ENCODE measurements at places on chromosomes 12 and 14.

DNA sequence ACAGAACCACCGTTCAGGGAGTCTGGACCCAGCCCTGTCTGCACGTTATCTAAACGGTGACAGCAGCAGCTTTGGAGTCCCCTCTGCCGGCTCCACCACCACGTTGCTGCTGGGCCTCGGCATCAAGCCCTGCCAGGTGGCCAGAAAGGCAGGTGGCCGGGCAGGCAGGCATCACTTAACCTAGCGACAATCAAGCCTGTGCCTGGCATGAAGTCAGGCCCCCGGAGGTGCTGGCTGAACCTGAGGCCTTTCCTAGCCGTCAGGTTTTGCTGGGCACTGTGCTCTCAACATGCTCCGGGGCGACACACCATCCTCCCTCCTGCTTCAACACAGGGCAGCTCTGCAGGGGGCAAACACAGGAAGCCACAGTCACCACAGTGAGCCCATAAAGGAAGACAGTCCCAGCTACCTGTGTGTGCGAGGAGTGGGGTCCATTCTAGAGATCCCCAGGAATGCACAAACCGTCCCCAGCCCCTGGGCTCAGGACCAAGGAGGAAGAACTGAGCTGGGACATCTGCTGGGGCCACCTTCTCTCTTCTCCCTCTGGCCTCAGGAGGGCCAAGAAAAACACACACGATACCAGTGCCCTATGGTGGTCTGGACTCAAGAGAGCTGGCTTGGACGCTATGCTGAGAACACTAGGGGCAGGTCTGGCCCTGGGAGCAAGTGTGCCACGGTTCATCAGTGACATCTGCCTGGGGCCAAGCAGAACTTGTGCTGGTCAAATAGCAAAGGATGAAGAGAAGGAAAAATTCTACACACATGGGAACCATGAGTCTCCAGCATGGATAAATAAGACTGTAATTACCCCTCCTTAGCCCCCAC, 44.7 kb downstream of the CCDC88C start:
- no peak overlapping the region for H3K27ac ChIP-seq
- no peak for DNase-seq
- H3K36me3 ChIP-seq, result no peaks in the 10 kb centered on the region
- H3K4me1 ChIP-seq, result peaks cover 46% of the 10 kb centered on the region
- H3K27me3 ChIP-seq, result peaks cover 58% of the 10 kb centered on the region

DNA sequence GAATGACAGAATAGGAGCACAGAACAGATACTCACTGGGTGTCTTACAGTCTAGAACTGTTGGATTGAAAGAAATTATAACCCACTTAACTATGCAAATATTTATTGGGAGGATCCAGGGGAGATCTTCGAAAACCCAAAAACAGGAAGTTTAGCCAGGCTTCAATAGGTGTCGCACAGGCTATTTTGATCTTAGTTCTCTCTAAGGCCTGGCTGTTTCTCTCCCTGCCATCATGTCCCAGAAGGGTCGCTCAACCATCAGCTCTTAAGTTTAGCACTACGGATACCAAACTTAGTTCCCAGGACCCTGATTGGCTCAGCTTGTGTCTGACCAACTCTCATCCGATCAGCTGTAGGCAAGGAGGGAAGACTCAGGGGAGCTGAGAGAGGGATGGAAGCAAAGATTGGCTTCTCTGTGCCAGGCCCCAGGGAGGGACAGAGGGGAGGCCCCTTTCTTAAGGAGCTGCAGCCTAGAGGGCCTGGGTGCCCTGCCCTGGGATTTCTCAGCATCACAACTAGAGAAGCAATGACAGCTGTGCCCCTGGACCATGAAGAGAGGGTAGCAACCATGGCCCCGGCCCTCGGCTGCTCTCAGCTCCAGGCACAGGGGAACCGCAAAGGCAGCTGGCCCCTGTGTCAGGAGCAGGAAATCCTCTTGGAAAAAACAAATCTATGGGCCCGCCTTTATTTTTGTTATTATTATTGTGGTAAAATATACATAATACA, 13.5 kb downstream of the PHETA1 start:
- H3K27ac ChIP-seq, result no peak overlapping the region
- DNase-seq, result no peak
- H3K36me3 ChIP-seq, result no peaks in the 10 kb centered on the region
- H3K4me3 ChIP-seq, result no peak overlapping the region
- H3K27me3 ChIP-seq, result no peaks in the 10 kb centered on the region

DNA sequence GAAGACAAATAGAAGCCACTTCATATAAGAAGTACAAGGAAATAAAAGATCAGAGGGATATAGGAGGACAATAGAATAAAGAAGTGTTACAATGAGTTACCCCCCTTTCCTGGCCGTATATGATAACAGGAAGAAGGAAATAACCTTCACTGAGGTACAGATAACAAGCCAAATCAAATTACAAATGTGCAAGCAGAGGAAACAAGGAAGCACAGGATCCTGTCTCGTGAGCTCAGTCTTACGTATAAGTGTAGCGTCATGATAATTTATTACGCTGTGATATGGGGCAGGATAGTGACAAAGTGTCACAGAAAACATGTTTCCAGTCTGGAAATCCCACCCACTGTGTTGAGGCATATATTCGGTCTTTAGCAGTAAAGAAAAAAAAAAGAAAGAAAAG, 26.5 kb downstream of the CRACR2A start:
- H3K4me3 ChIP-seq, result no peak overlapping the region
- H3K4me1 ChIP-seq, result no peaks in the 10 kb centered on the region
- H3K27ac ChIP-seq, result no peak overlapping the region
- DNase-seq, result no peak
- H3K27me3 ChIP-seq, result peaks cover 6% of the 10 kb centered on the region
- no peaks in the 10 kb centered on the region for H3K36me3 ChIP-seq

- H3K27ac ChIP-seq, result peak overlapping the region; percentile 30
- peaks cover 22% of the 10 kb centered on the region for H3K4me1 ChIP-seq
- H3K27me3 ChIP-seq, result no peaks in the 10 kb centered on the region
- no peak for DNase-seq
- H3K36me3 ChIP-seq, result no peaks in the 10 kb centered on the region
These were observed 16.1 kb upstream of the CCDC85C start for GRCh38 chr14:99619835-99620834.

DNA sequence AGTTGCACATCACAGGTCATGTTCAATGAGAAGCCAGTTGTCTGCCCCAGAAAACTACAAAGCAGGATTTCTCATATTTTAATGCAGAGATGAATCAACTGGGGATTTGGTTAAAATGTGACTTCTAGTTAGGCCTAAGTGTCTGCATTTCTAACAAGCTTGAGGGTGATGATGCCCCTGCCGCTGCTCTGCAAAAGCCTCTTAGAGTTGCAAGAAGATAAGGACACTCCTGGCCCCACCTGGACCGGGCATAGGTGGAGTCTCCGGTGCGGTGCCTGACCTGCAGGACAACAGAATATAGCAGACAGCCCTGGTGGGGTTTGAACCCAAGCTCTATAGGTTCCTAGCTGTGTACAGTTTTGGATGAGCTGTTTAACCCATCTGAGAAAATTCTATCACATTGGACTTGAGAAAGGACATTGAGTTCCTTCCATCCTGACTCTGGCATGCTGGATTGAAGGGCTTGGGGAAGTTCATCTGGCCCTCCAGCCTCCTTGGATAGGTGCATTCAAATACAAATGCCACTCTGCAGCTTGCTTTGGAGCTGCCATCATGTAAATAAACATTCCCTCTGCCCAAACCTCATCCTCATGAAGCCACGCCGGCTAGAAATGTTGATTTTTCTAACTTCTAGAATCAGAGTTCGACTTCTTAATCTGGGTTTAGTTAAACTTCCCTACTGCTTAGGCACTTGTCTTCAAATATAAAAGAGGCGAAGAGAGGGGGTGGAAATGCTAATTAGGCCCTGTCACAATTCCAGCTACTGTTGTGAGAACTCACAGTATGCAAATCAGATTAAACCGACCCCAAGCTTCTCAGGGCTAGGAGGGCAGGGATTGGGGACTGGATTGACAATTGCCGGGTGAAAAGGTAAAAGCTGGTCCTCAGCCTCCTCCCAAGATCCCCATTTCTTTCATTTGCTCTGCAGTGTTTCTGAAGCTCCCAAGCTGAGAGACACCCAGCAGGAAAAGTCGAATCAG, 1225.6 kb downstream of the VRK1 start:
- H3K27ac ChIP-seq, result no peak overlapping the region
- no peak overlapping the region for H3K4me3 ChIP-seq

DNA sequence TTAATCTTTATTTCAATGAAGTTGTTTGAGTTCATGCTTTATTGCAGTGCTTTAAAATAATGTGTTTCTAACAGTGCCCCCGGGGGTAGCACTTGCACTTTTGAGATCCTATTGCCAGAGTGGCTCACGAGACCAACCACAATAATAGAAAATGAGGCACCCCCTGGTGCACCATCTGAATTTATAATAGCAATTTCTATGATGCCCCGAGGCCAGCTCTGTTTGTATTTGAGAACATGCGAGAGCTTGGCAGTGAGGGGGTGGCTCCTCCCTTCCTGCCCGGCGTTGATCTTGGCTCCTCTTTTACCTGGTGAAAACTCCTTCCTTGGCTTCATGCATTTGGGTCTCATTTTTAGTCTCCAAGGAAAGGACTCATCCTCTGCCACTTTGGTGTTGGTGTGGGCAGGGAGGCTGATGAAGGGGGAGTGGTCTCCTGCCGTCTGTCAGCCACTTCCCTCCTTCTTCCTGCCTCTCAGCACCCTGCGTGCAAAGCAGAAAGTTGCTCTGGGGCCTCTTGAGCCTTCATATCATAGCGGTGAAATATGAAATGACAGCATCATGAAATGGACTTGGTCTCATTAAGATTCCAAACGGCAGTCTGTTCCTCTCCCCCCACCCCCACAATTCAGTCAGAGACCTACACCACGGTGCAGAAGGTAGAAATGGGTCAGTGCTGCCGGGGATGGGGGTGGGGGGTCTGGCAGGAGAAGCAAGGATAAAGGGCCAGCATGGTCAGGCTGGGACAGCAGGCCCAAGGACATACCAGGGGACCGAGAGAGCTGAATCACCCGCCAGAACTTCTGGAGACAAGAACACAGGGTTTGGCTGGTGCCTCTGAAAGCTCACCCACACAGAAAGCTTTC, 17.7 kb upstream of the NRXN3 start:
- peaks cover 29% of the 10 kb centered on the region for H3K27me3 ChIP-seq
- H3K4me1 ChIP-seq, result peaks cover 3% of the 10 kb centered on the region
- no peak overlapping the region for H3K27ac ChIP-seq
- no peaks in the 10 kb centered on the region for H3K36me3 ChIP-seq

- no peaks in the 10 kb centered on the region for H3K27me3 ChIP-seq
- H3K36me3 ChIP-seq, result no peaks in the 10 kb centered on the region
- no peak overlapping the region for H3K27ac ChIP-seq
- H3K4me1 ChIP-seq, result peaks cover 30% of the 10 kb centered on the region
- H3K4me3 ChIP-seq, result no peak overlapping the region
- no peak for DNase-seq
These were observed 2.9 kb upstream of the FLRT2 start for GRCh38 chr14:85527006-85527405.

GRCh38 chr14:69484444-69485314, at the start of gene PLEKHD1:
Gene PLEKHD1, plus strand, starts transcription at chr14:69484728. Its CDS starts 238 bp downstream, at chr14:69484966.
- peaks cover 78% of the 10 kb centered on the region for H3K27me3 ChIP-seq
- no peak within 1 kb of the TSS for H3K27ac ChIP-seq
- peaks cover 10% of the 10 kb centered on the region for H3K4me1 ChIP-seq
- no peaks in the 10 kb centered on the region for H3K36me3 ChIP-seq
- peak within 1 kb of the TSS; percentile 74 for H3K4me3 ChIP-seq

GRCh38 chr12:76790564-76791552, 26.9 kb downstream of the ZDHHC17 start:
- H3K4me1 ChIP-seq, result peaks cover 9% of the 10 kb centered on the region
- peaks cover 15% of the 10 kb centered on the region for H3K36me3 ChIP-seq
- peak overlapping the region; percentile 6 for H3K27ac ChIP-seq
- no peak overlapping the region for H3K4me3 ChIP-seq

DNA sequence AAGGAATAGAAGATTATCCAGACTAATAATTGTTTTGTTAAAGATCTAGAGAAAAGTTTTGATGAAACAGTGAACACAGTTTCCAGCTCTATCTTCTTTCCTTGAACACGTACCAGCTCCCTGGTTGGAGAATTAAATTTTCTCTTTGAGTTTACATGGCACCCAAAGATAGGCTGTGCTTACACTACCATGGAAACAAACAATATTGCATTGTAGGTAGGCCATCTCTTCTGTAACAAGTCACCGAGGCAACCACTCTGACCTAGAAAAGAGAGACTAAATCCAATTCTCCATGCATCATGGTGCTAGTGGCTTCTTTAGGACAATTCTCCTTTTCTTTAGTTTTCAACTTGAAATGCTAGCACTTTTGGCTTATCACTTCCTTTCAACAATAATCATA, 9.9 kb downstream of the BMAL2 start:
- no peak overlapping the region for H3K4me3 ChIP-seq
- H3K36me3 ChIP-seq, result no peaks in the 10 kb centered on the region
- H3K4me1 ChIP-seq, result no peaks in the 10 kb centered on the region

DNA sequence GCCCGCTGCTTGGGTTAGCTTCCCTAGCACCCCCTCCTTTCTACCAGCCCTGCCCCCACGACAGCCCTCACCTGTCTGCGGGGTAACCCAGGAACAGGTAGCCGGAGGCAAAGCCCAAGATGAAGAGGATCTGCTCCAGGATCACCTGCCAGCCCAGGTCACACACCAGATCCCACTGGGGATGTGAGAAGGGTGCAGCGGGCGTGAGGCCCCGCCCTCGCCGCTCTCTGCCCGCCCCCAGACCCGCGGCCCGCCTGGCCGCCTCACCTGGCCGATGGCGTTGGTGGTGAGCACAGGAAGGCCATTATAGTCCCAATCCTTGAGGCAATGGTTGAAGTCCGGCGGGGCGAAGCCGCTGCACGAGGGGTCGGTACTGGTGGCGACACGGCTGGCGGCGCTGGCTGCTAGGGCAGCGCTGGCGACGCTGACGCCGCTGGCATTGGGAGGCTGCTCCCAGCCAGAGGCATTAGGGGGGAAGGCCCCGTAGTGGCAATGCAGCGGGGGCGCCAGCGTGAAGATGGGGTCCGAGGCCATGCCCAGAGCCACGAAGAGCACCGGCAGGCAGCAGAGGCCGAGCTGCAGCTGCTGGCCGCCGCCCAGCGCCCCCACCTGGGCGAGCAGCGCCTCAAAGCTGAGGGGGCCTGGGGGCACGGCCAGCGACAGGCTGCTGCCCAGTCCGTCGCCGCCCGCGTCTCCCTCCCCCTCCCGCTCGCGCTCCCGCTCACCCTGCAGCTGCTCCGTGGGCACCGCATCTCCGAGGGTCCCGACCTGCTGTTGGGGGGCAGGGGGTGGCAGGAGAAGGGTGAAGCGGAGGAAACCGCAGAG, 794 bp downstream of the SLC22A17 start:
- no peak for DNase-seq
- H3K4me1 ChIP-seq, result peaks cover 10% of the 10 kb centered on the region
- H3K36me3 ChIP-seq, result peaks cover 4% of the 10 kb centered on the region
- H3K27ac ChIP-seq, result no peak overlapping the region
- peaks cover 12% of the 10 kb centered on the region for H3K27me3 ChIP-seq

Measured in mesothelial cell of epicardium (in vitro differentiated cells).